ENCODE measurements at places on chromosomes 6 and 20. TPM values are rescaled to one million over a fixed set of nuclear protein-coding genes. Genes with fewer than 3 reads are reported as not detected.
A peak's percentile ranks its signal among the peaks of the same experiment; 100 is the strongest.

LAMA2 gene
- 9.5 TPM for total RNA-seq

MYCT1 gene
- total RNA-seq: 7.8 TPM

EEF1A2 gene
- total RNA-seq: 0.44 TPM

PPIL6 gene
- 6.1 TPM for total RNA-seq

KHDRBS2 gene
- total RNA-seq: not detected

LKAAEAR1 gene
- total RNA-seq: not detected

DNA sequence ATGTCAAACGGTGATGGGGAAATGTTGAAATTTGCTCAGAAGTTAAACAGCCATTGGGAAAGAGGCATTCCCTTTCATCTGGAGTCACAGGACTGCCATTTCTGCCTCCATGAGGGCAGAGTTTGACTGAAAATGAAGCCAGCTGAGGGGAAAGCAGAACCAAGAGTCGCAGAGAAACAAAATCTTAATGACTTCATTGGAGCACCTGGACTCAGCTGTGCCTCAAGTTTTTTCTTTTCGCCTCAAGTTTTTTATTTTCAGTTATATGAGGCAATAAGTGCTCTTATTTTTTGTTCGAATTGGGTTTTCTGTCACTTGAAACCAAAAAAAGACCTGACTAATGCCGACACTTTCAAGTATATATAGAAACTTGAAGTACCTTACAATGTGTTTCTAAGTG is 161.3 kb downstream of the PKHD1 start:
- H3K4me1 ChIP-seq: no peaks in the 10 kb centered on the region

- no peaks in the 10 kb centered on the region for H3K36me3 ChIP-seq
- no peaks in the 10 kb centered on the region for H3K27me3 ChIP-seq
- no peak overlapping the region for H3K4me3 ChIP-seq
- no peak overlapping the region for H3K27ac ChIP-seq
- no peak for DNase-seq
- peaks cover 46% of the 10 kb centered on the region for H3K4me1 ChIP-seq
Measured at GRCh38 chr20:62059920-62060630, 5.6 kb downstream of the TAF4 start.

DNA sequence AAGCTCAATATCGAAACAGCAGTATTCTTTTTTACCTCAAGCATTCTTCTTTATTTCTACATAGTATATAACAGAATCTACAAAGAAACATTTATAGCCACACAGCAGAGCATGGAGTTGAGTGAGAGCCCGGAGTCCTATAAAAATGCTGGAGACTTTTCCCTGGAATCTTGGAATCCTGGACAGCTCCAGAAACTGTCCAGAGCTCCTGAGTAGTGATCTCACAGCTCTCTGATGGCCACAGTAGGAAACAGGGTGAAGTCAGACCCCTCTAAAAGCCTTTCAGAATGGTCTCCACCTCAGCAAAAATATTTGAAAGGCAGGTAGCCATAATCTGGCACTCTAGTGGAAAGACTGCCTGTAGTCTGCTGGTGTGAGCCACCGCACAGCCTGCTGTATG is 149.3 kb upstream of the STXBP5 start:
- no peak overlapping the region for H3K4me3 ChIP-seq
- H3K27ac ChIP-seq: no peak overlapping the region
- no peaks in the 10 kb centered on the region for H3K27me3 ChIP-seq
- H3K36me3 ChIP-seq: no peaks in the 10 kb centered on the region

- no peak for DNase-seq
- no peaks in the 10 kb centered on the region for H3K36me3 ChIP-seq
- H3K27ac ChIP-seq: no peak overlapping the region
- H3K4me1 ChIP-seq: no peaks in the 10 kb centered on the region
- no peaks in the 10 kb centered on the region for H3K27me3 ChIP-seq
Measured at GRCh38 chr20:5710551-5710950, 39.6 kb upstream of the SHLD1 start.

DNA sequence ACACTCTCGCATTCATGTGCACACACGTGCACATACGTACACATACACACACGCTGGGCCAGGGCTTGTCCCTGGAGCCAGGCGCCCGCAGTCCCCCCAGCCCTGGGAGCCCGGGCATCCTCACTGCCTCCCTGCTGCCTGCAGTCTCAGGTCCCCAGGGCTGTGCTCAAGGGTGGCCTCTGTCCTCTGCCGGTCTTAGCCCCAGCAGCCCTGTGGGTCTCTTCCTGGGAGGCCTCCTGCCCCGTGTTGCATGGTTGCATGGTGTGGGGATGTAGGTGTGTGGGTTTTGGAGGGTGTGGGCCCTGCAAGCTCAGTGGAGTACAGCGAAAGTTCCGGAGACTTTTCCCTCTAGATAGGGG is 101.5 kb downstream of the TMEM242 start:
- no peak overlapping the region for H3K27ac ChIP-seq
- DNase-seq: no peak
- H3K36me3 ChIP-seq: no peaks in the 10 kb centered on the region
- no peak overlapping the region for H3K4me3 ChIP-seq
- H3K27me3 ChIP-seq: no peaks in the 10 kb centered on the region

- no peak overlapping the region for H3K27ac ChIP-seq
- no peaks in the 10 kb centered on the region for H3K36me3 ChIP-seq
- no peaks in the 10 kb centered on the region for H3K4me1 ChIP-seq
Measured at GRCh38 chr6:17551383-17551958, 48.6 kb upstream of the FAM8A1 start.

DNA sequence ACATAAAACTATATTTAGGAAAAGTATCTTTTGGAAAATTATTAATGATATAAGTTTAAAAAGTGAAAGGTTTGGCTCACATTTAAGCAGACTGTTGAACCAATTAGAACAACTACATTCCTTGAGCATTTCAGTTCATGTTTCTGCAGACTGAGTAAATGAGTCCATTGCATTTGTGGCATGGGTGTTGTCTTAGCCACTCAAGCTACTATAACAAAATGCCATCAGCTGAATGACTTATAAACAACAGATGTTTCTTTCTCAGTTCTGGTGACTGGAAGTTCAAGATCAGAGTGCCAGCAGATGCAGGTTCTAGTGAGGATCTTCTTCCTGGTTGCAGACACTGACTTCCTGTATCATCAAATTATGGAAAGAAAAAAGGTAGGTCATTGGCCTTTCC is 67.1 kb upstream of the SLC2A12 start:
- H3K4me1 ChIP-seq: no peaks in the 10 kb centered on the region
- H3K27me3 ChIP-seq: no peaks in the 10 kb centered on the region
- H3K4me3 ChIP-seq: no peak overlapping the region
- H3K36me3 ChIP-seq: no peaks in the 10 kb centered on the region
- H3K27ac ChIP-seq: no peak overlapping the region

GRCh38 chr6:1024587-1024986 is 287.3 kb upstream of the FOXQ1 start:
- H3K36me3 ChIP-seq: no peaks in the 10 kb centered on the region
- no peak overlapping the region for H3K4me3 ChIP-seq
- H3K4me1 ChIP-seq: no peaks in the 10 kb centered on the region
- DNase-seq: no peak
- peak overlapping the region; percentile 29 for H3K27ac ChIP-seq
- no peaks in the 10 kb centered on the region for H3K27me3 ChIP-seq

DNA sequence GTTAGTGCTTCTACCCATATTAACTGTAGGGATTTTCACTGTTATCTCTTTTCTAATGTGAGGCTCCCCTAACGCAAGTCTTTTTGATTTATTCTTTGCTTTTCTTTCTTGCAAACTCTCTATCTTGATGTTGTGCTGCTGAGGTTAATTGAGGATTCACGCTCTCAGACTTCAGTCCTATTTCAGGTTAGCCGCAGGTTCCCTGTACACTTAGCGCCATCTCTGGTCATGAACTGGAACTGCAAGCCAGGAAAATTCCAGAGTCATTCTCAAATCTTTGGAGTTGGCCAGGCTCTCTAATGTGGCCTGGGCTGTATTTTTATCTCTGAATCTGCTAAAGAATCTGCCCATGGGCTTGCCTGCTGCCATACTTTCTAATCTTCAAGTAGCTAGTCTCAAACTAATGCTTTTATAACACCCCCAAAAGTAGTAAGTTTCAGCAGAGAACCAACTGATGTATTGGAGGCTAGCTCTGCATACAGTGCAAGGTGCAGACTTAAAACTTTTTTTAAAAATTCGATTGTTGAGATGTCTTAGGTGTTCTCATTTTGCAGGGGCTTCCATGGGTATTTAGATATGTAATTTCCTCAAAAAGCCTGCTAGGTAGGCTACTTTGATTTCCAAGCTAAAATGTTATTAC is 91.1 kb upstream of the OPRM1 start:
- no peaks in the 10 kb centered on the region for H3K27me3 ChIP-seq
- no peak overlapping the region for H3K27ac ChIP-seq
- no peak for DNase-seq
- H3K36me3 ChIP-seq: no peaks in the 10 kb centered on the region
- no peak overlapping the region for H3K4me3 ChIP-seq
- no peaks in the 10 kb centered on the region for H3K4me1 ChIP-seq

DNA sequence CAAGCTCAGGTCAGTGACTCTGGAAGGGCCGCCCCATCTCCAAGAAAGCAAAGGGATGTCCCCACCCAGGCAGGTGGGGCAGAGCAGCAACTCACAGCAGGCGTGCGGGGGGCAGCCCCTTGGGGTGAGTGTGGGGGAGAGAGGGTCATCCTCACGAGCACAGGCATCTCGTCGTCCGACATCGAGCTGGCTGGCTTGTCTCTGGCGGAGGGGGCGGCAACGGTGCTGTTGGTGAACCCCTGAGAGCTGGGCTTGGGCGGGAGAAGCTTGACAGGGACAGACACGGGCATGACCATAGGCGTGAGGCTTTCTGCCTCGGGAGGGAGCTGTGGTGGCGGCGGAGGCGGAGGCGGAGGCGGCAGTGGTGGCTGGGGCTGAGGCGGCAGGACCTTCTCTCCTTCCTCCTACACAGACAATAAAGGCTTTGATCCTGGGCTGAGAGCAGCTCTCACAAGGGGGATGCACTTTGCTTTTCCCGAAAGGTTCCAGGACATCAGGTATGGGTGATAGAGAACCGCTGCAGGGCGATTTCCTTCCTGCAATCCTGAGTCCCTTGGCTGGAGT is 45.6 kb upstream of the MRPS10 start:
- no peak for DNase-seq
- H3K4me1 ChIP-seq: peaks cover 40% of the 10 kb centered on the region
- H3K27me3 ChIP-seq: no peaks in the 10 kb centered on the region
- H3K36me3 ChIP-seq: no peaks in the 10 kb centered on the region
- H3K27ac ChIP-seq: no peak overlapping the region

- H3K36me3 ChIP-seq: no peaks in the 10 kb centered on the region
- H3K4me1 ChIP-seq: peaks cover 22% of the 10 kb centered on the region
- H3K27me3 ChIP-seq: no peaks in the 10 kb centered on the region
Measured at GRCh38 chr20:57967364-57967763, 257.5 kb upstream of the PMEPA1 start.

- DNase-seq: no peak
- no peaks in the 10 kb centered on the region for H3K36me3 ChIP-seq
- H3K27ac ChIP-seq: no peak overlapping the region
- peaks cover 14% of the 10 kb centered on the region for H3K4me1 ChIP-seq
- no peak overlapping the region for H3K4me3 ChIP-seq
- H3K27me3 ChIP-seq: no peaks in the 10 kb centered on the region
Measured at GRCh38 chr6:38687043-38687353, 15.9 kb downstream of the GLO1 start.

DNA sequence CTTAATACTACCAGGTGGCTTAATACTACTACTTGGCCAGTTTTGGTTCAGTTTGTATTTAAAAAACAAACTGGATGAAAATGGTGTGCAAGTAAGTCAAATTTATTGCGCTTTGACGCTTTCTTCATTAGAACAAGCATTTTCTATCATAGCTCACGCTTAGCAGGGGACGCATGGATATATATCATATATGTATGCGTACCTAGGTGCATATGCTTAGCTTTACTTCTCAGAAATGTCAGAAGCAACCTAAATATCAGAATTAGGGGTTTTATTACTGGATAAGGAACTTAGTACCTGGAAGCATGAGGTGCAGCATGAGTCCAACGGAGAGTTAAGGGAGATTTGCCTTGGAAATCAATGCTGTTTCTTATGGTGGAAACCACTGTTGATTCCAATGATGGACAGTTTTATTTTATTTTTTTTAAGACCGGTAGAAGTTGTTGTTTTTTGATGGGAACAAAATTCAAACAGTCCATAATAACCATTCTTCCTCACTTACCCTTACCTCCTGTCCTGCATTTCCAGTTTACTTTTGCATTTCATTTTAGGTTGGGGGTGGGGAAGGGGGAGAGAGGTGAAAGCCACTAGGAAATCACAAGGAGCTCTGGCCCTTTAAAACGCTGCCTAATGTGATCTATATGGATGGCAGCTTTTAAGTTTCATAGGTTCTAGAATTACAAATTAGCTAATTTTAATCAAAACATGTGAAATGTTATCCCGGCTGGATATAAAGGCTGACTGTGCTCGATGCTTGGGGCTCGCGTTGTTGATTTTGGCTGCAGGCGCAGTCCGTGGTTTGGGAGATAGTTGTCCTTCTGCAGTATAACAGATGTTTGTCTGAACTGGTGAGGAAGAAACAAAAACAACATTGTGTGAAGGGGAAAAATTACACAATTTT is 2.1 kb downstream of the SOBP start:
- no peaks in the 10 kb centered on the region for H3K27me3 ChIP-seq
- no peaks in the 10 kb centered on the region for H3K36me3 ChIP-seq
- no peak overlapping the region for H3K27ac ChIP-seq
- peaks cover 72% of the 10 kb centered on the region for H3K4me1 ChIP-seq
- no peak for DNase-seq

- no peaks in the 10 kb centered on the region for H3K27me3 ChIP-seq
- peaks cover 38% of the 10 kb centered on the region for H3K4me1 ChIP-seq
- no peak for DNase-seq
- H3K27ac ChIP-seq: no peak overlapping the region
- no peak overlapping the region for H3K4me3 ChIP-seq
- no peaks in the 10 kb centered on the region for H3K36me3 ChIP-seq
Measured at GRCh38 chr20:22810030-22810429, 225.1 kb upstream of the SSTR4 start.

DNA sequence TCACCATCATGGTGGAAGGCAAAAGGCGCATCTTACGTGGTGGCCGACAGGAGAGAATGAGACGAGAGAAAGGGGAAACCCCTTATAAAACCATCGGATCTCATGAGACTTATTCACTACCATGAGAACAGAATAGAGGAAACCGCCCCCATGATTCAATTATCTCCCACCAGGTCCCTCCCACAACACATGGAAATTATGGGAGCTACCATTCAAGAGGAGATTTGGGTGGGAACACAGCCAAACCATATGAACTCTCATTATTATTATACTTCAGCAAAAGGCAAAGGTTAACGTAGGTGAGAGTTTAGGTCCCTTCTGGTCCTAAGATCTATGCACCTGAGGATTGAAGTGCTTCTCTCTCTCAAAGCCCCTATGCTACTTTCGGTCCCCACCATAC is 2.4 kb upstream of the PFDN4 start:
- H3K36me3 ChIP-seq: no peaks in the 10 kb centered on the region
- H3K4me1 ChIP-seq: peaks cover 15% of the 10 kb centered on the region
- no peak overlapping the region for H3K27ac ChIP-seq
- no peaks in the 10 kb centered on the region for H3K27me3 ChIP-seq
- DNase-seq: no peak

GRCh38 chr6:119760046-119760445 is 410.5 kb upstream of the MAN1A1 start:
- DNase-seq: no peak
- H3K4me3 ChIP-seq: no peak overlapping the region
- H3K4me1 ChIP-seq: no peaks in the 10 kb centered on the region
- no peaks in the 10 kb centered on the region for H3K36me3 ChIP-seq
- H3K27ac ChIP-seq: no peak overlapping the region

- no peak for DNase-seq
- H3K27ac ChIP-seq: no peak overlapping the region
- H3K27me3 ChIP-seq: no peaks in the 10 kb centered on the region
- H3K4me3 ChIP-seq: no peak overlapping the region
- no peaks in the 10 kb centered on the region for H3K36me3 ChIP-seq
Measured at GRCh38 chr6:128567029-128567428, 46.6 kb upstream of the PTPRK start.

Measured in esophagus squamous epithelium (tissue), 5 donors.